ENCODE measurements at places on chromosomes 1 and 21. TPM values are rescaled to one million over a fixed set of nuclear protein-coding genes. Genes with fewer than 3 reads are reported as not detected.

Gene RIPK4
- 3.9 TPM for polyA plus RNA-seq

Gene LCE3E
- not detected for polyA plus RNA-seq

Gene APH1A
- 86.2 TPM for polyA plus RNA-seq

Gene GABRD
- polyA plus RNA-seq: 7.8 TPM

Gene TRIM45
- polyA plus RNA-seq: 12.3 TPM

All from testis (tissue), 5 donors.